Stimulated activated CD8-positive, alpha-beta memory T cell treated with anti-CD3 and anti-CD28 coated beads, Interleukin-2, amount 100 ng/mL, for 1 hour (primary cell): ENCODE measurements at places on chromosomes 4 and X.

DNA sequence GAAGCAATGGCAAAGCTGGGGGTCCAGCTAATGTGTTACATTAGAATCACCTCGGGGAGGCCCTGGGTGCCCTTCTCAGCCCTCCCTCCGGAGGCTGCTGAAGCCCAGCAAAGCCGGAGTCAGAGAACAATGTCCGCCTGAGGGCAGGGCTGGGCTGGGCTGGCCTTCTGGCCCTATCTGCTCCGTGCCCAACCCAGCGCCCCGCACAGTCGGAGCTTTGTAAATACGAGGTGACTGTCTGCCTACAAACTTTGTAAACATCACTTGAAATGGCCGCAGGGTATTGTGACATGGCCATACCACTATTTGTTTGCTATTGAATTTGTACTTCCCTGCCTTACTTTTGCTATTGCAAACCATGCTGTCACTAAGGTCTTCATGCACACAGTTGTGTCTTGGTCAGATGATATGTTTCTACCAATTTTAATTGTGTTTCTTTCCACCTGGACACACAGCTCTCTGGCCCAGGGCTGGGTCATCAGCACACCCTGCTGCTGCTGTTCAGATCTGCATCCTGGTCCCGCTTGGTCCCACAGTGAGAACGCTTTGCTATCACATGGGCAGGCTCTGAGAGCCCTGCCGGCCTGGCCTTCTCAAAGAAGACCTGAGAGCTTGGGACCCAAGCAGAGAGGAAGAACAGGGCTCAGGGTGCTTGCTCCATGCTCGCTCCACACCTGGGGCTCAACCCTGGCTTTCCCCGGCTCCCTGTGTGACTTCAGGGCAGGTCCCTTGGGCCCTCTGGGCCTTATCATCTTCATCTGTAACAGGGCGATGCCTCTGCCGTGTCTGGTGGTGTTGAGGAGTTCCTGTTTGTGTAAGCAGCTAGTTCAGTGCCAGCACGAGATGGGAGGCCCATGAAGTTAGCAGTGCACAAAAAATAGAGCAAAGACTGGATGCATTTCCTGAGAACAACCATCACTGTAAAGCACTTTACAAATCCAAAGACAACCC lies 2.3 kb downstream of the S100P start:
- DNase-seq: no peak

DNA sequence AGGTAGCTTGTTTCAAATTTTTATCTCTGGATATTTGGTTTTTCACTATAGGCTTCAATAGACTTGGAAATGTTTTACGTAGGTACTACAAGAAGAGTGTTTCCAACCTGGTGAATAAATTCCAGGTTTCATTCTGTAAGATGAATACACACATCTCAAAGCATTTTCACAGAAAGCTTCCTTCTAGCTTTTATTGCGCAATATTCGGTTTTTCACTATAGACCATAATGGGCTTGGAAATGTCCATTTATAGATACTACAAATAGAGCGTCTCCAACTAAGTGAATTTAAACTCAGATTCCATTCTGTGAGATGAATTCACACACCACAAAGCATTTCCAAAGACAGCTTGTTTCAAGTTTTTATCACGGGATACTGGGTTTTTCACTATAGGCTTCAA lies 857.7 kb upstream of the HS3ST1 start:
- no peak for DNase-seq

DNA sequence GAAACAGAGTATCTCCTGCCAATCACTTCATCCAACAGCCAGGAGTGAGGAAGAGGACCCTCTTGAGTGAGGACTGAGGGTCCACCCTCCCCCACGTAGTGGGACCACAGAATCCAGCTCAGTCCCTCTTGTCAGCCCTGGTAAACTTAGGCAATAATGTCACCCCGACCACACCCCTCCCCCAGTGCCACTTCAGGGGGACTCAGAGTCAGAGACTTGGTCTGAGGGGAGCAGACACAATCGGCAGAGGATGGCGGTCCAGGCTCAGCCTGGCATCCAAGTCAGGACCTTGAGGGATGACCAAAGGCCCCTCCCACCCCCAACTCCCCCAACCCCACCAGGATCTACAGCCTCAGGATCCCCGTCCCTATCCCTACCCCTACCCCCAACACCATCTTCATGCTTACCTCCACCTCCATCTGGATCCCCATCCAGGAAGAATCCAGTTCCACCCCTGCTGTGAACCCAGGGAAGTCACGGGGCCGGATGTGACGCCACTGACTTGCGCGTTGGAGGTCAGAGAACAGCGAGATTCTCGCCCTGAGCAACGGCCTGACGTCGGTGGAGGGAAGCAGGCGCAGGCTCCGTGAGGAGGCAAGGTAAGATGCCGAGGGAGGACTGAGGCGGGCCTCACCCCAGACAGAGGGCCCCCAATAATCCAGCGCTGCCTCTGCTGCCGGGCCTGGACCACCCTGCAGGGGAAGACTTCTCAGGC lies at the start of the genes CSAG1 and MAGEA12:
Gene CSAG1 (minus strand): TSS at position 461 of the 715 bp plus-strand sequence. CDS start 1,261 bp downstream, outside the sequence.
Gene MAGEA12 (plus strand): TSS at position 497 of the 715 bp plus-strand sequence. CDS start 2,405 bp downstream, outside the sequence.
- DNase-seq: no peak

DNA sequence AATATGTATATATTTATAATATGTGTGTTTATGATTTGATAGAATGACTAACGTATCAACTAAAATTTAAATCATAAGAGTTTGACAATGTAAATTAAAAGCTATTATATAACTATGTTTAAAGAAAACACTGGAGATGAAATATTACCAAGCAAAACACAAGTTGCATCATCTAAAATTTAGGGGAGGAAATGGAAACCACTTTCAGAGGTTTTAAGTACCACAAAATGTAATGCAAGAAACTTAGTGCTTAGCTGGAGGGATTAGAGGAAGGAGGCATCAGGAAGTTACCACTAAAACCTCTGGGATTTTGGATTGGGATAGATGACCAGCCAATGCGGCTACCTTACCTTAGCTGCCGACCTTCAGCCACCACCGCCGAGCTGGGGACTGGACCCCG lies 1192.1 kb upstream of the PRKX start:
- DNase-seq: no peak

DNA sequence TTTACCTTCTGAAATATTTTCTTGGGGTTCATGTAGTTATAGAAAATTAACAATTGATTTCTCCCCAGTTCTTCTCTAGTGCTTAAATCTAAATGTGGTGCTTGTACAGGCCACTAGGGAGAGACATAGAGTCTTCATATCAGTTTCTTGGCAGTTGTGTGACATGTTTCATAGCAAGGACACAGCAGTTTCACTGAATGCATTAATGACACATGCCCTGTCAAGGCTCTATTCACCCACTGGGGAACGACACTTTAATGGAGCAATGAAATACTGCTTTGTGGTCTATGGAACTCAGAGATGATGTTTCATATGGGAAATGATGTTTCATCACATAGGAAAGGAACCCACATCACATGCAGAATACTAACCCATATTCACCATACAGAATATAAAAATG lies 2.8 kb downstream of the VEGFC start:
- DNase-seq: no peak

DNA sequence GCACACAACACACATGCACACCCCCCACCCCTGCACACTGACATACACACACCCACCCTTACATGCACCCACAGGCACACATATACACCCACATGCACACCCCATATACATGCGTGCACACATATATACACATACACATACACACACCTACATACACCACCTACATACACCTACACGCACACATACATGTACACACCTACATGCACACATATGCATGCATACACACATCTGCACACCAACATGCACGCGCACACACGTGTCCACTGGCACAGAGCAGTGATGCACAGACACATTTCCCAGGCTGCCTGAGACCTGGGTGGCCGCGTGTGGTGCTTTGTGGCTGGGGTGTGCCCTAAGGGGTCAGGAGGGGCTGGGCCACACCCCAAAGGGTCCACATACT lies 31.7 kb downstream of the FGFRL1 start:
- no peak for DNase-seq

- DNase-seq: no peak
Measured at GRCh38 chr4:183610033-183610432, 49.0 kb downstream of the RWDD4 start.

DNA sequence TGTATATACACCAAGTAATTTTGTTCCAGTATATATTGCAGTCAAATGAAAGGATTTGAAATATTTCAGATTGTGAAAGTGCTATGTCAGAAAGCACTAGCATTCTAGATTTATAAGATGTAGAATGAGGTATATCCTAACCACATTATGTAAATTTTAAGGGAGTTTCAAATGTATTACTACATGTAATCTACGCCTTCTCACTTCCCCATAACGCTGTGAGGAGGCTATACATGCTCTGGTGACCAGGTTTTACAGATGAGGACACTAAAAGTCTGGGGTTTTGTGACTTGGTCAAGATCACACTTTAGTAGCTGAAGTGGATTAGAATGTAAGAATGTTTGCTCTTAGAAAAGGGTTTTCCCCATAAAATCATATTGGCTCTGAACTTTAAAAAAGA lies 8.1 kb downstream of the ENPEP start:
- no peak for DNase-seq

DNA sequence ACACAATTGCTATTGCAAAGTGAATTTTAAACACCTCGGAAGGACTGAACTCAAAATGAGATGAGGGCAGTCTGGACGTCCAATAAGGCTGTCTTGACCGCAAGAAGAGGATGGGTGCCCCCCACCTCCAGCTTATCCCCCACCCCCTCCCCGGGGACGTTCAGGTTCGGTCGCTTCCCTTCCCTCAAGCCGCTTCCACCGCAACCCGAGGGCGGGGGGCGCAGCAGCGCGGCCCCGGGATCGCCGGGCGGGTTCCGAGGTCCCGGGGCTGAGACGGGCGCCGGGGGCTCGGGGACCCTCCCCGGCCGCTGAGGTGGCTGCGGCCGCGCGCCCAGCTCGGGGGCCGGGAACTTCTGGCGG lies 480 bp downstream of the USP46 start:
- no peak for DNase-seq
